ENCODE measurements at places on chromosomes 7 and 10.
A peak's percentile ranks its signal among the peaks of the same experiment; 100 is the strongest.

GRCh38 chr7:140564643-140565042, 76.0 kb downstream of the DENND2A start:
- no peak for DNase-seq

GRCh38 chr7:8213381-8213780, 48.6 kb downstream of the ICA1 start:
- DNase-seq, result no peak

DNA sequence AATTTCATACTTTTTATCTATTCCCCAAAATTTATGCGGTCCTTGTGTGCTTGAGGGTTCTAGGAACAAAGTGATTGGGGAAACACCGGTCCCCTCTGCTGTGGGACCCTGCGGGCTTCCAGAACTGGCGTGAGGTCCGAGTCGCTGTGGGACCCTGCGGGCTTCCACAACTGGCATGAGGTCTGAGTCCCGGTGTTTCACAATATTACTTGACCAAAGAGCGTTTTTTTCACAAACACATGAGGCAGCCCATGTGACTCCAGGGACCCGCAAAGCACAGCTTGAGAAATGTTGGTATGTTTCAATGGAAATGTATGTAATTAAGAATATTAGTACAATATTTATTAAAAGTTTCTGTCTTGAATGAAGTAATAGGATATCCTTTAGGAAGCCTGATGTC, 212.2 kb downstream of the MGMT start:
- no peak for DNase-seq

GRCh38 chr10:61024856-61025201, 80.8 kb upstream of the RHOBTB1 start:
- peak; percentile 40 for DNase-seq

- no peak for DNase-seq
Measured at GRCh38 chr7:83455612-83456011, 193.3 kb downstream of the SEMA3E start.

- no peak for DNase-seq
Measured at GRCh38 chr7:73454424-73454823, 20.8 kb downstream of the FZD9 start.

DNA sequence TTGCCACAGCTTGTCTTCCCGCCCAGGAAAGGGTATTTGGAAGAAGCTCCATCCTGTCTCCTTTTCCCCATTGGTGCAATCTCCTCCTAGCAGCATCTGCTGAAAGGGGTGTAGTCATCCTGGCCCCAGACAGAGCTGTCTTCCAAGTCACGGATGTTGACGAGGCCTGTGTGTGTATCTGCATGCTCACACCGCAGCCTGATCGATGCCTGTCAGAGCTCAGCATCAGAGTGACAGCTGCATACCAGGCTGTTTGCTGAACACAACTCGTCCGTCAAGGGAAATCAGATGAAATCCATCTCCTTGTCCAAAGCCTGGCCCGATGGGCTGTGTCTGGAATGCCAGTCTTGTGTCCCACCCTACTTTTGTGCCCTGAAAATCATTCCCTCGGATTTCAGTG, 21.2 kb upstream of the LRRC4 start:
- peak; percentile 24 for DNase-seq

- peak; percentile 51 for DNase-seq
Measured at GRCh38 chr7:30906515-30907240, 5.0 kb upstream of the AQP1 start.

DNA sequence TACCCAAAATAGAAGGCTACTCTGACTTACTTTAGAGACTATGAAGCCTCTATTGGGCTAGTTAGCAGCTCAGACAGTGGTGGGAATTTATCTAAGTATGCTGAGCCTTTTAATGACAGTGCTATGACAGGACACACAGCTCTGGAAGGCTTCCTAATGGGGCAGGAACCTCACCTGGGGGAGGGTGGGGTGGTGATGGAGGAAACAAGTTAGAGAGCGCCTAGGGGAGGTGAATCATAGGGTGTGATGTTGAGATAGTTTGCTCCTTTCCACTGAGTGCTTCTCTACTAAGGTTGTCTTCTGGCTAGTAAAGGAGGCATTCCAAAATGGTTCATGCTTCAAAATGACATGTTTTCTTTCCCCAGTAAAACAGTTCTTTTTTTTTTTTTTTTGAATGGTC, 42.1 kb downstream of the PPP1R9A start:
- no peak for DNase-seq

Measured in NCI-H82 (cell line).